ENCODE measurements at places on chromosomes 7 and 10. TPM values are rescaled to one million over a fixed set of nuclear protein-coding genes. Genes with fewer than 3 reads are reported as not detected.

DNA sequence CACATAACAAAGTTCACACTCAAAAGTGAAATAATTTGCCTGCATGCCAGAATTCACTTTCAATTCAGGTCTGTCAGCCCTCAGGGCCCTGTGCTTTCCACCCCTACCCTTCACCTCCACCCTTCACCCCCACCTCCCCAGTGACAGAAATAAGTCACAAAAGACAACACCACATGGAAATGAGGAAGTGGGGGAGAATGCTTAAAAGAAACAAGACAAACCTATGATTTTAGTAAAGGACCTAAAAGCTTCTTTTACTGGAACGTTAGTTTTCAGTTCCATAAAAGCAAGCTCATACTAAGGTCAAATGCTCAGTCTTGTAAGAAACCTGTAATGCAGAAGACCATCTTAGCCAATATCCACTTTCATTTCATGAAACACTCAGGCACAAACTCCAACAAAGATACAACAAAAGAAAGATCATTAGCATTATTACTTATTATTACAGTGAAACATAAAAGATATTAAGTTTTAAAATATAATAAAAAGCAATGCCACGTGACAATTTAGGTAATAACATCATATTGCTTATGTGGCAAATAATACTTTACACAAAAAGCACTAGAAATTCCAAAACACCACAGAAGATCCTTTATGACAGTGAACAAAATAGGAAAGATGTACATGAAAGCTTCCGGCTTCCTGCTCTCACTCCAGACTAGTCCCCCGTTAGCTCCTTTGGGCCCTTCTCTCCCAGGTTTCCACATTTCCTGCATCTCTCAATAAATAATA lies 112.1 kb downstream of the LMBR1 start:
- peaks cover 15% of the 10 kb centered on the region for H3K36me3 ChIP-seq
- no peaks in the 10 kb centered on the region for H3K27me3 ChIP-seq
- no peak overlapping the region for H3K27ac ChIP-seq

DNA sequence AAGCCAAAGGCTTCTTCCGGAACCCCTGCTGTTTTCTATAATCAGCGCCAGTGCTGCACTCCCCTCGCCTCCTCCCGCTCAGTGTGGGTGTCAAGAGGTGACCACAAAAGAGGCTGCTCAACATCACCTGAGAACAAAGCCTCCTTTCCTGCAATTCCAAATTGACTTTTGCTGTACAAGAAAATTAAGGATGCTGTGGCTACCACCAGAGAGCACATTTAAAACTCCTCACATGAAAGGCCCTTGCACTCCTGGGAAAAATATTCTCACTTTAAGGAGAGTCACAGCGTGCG lies 96.4 kb downstream of the HIPK2 start:
- H3K27me3 ChIP-seq = no peaks in the 10 kb centered on the region
- no peak overlapping the region for H3K27ac ChIP-seq
- H3K4me1 ChIP-seq = peaks cover 40% of the 10 kb centered on the region
- DNase-seq = no peak
- peaks cover 21% of the 10 kb centered on the region for H3K36me3 ChIP-seq
- H3K4me3 ChIP-seq = no peak overlapping the region

Gene MAT1A
- total RNA-seq = 0.11 TPM

Gene BRAF
- 27.7 TPM for total RNA-seq

Gene RPEL1
- total RNA-seq = not detected

DNA sequence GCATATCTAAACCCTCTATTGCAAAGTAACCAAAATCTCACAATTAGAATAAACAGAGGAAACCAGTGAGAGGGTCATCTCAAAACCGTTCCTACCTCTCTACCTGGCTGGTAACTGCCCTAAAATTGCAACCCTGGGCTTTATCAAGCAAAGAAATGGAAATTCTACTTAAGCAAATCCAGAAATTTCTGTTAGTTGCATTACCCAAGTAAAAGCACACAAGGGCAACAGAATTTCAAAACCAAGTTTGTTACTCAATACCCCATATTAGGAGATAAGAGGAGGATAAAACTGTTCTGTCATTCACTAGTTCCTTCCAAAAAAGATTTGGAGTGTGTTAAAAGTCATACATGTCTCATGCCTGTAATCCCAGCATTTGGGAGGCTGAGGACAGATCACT lies 195.3 kb downstream of the FAM107B start:
- no peak for DNase-seq
- peaks cover 33% of the 10 kb centered on the region for H3K4me1 ChIP-seq
- H3K27me3 ChIP-seq = no peaks in the 10 kb centered on the region
- peaks cover 6% of the 10 kb centered on the region for H3K36me3 ChIP-seq
- no peak overlapping the region for H3K4me3 ChIP-seq

DNA sequence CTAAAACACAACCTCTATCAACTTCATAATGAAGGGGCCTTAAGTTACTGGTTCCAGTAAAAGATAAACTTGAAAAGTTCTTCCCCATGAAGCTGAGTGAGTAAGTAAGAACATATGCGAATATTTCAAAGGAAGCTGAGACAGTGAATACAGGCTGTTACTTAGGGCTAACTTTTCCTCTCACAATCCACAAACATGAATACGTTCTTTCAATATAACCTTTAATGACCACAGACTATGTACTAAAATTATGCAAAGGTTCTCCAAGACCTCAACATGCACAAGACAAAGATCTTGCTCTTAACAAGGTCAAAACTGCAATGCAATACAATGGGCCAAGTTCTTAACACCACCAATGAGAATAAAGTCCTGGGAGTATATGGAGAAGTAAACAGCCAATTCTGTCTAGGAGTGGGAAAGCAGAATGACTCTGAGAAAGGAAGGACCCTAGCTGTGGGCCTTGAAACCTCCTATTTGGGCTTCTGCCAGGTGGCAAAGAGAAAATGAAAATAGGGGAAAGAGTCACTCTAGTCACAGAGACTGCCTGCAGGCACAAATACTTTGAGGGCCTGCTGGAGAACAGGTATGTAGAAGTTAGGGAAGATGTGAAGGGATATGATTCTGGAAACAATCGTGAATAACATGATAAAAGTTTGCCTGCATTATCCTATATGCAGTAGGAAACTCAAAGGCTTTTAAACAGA lies 43.7 kb downstream of the OSBPL3 start:
- no peak overlapping the region for H3K4me3 ChIP-seq
- H3K27ac ChIP-seq = no peak overlapping the region
- H3K27me3 ChIP-seq = no peaks in the 10 kb centered on the region
